GM12878 (cell line): ENCODE measurements at places on chromosomes 11 and 22. TPM values are rescaled to one million over a fixed set of nuclear protein-coding genes. Genes with fewer than 3 reads are reported as not detected.

DNA sequence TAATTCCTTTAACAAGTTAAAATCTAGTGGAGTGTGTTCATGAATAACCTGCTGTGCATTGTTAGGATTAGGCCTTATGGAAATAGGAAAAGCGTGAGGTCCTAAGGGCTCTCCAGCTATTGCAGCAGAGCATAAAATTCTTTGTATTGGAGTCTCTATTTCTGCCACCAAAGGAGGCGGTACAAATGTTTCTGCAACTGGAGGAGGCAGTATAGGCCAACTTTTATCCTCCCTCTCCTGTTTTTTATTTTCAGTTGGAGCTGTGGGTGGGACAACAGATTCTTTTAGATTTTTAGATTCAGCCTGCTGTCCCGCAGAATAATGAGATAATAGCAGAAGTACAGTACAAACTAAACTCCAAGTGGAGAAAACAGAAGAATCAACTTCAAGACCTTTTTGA, 26.2 kb downstream of the OR10A6 start:
- H3K4me1 ChIP-seq, result no peaks in the 10 kb centered on the region
- no peaks in the 10 kb centered on the region for H3K36me3 ChIP-seq
- peaks cover 2% of the 10 kb centered on the region; the same call in 1 of the 2 replicates for H3K27me3 ChIP-seq

DNA sequence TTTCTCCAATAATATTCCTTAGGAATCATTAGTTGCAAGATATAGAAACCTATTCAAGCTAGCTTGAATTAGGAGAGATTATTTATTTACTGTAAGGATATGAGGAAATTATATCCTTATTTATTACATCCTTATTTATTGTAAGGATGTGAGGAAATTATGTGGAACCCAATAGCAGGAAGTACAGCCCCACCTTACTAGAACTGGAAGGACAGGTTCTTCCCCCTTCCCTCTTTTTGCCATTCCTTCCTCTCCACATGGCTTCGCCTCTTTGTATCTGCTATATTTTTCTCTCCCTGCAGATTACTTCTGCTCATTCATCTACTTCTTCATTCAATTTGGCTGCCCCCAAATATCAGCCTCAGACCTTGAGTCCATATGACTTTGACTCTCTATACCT, 49.5 kb upstream of the B3GNT6 start:
- DNase-seq, result no peak
- H3K27ac ChIP-seq, result no peak overlapping the region
- H3K27me3 ChIP-seq, result no peaks in the 10 kb centered on the region
- H3K36me3 ChIP-seq, result no peaks in the 10 kb centered on the region

DNA sequence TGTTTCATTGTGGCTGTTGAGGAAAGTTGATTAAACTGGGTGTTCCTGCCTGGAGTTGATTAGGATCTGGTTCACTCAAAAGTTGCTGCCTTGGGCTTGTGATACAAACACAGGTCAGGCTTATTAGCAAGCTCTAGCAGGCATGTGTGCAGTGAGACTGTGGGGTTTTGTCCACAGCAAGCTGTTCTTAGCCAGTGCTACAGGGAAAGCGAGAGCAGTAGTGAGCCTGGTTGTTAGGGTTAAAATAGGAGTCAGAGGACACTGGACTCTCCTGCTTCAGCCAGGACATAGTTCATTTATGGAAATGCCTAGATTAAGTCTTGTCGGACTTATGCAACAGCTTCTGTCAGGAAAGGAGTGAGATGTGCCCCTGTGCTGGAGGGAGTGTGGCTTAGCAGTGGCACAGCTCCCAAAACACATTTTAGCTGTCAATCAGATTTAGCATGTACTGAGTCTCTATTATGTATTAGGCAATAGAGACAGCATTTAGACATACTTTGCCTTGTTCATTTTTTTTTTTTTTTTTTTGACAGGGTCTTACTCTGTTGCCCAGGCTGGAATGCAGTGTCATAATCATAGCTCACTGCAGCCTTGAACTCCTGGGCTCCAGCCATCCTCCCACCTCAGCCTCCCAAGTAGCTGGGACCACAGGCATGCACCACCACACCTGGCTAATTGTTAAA, 8.7 kb downstream of the SNRPD3 start:
- H3K4me1 ChIP-seq, result no peaks in the 10 kb centered on the region
- no peak overlapping the region for H3K27ac ChIP-seq
- H3K27me3 ChIP-seq, result no peaks in the 10 kb centered on the region

DNA sequence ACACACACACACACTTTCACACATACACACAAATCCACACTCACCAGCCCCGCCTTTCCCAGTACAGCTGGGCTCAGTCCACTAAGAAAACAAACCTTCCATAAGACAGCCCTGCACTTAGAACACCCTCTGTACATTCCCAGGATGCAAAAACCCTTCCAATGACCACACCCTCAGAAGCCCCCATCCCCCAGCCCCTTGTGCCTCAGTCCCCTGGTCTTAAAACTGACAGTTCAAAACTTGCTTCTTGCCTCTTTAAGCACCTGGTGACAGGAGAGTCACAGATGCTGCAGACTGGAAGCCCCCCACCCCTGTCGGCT, 23.0 kb downstream of the APLNR start:
- H3K27me3 ChIP-seq, result no peaks in the 10 kb centered on the region
- no peak overlapping the region for H3K27ac ChIP-seq

- no peak overlapping the region for H3K4me3 ChIP-seq
- H3K4me1 ChIP-seq, result peaks cover 28% of the 10 kb centered on the region
- H3K36me3 ChIP-seq, result no peaks in the 10 kb centered on the region
- H3K27me3 ChIP-seq, result no peaks in the 10 kb centered on the region
- no peak for DNase-seq
Measured at GRCh38 chr11:60954421-60954820, 2.4 kb upstream of the SLC15A3 start.

DNA sequence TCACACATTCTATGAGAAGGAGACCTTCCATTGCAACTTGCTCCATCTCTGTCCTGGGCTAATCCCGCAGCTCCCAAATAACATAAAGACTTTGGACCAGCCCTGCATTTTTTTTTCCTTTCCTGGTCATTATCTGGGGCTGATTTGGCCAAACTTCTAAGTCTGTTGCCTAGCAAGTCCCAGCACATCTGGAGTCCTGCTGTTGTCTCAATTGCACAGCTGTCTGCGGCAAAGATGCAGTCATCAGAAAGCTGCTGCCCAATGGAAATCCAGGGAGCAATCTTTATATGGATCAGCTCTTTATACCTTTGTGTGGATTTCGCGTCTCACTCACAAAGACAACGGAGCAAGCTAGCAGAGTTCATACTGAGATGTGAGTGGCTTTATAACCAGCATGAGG, 105.9 kb downstream of the NXPE2 start:
- no peak for DNase-seq
- no peaks in the 10 kb centered on the region for H3K36me3 ChIP-seq
- H3K4me3 ChIP-seq, result no peak overlapping the region
- no peak overlapping the region for H3K27ac ChIP-seq
- H3K27me3 ChIP-seq, result no peaks in the 10 kb centered on the region

Gene OR51E2
- not detected in 2 replicates for total RNA-seq

Gene AQP11
- 0.56 and 0.64 TPM in 2 replicates for total RNA-seq
